GF-D8 (cell line): ENCODE measurements at places on chromosomes 1 and 21.

DNA sequence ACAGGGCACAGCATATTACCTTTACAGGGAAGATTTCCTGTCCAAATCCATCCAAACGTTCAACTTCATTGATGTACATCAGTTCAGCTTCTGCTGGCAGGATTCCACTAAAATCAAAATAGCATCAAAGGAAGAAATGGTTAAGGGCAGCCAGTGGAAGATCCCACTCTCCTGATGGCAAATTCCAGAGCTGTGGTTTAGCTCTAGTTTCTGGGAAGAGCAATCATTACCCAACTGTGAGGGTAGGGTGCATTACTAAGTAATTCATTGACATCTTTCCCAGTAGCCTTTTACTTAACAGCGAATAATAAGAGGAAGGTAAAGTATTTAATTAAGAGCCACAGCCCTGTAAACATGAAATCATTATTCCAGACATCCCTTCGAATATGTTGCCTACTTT, 120.7 kb downstream of the SMYD2 start:
- DNase-seq = no peak

GRCh38 chr1:208511242-208511860, 267.2 kb upstream of the PLXNA2 start:
- no peak for DNase-seq

- no peak for DNase-seq
These were observed 15.3 kb upstream of the KLHDC8A start for GRCh38 chr1:205371871-205372660.

DNA sequence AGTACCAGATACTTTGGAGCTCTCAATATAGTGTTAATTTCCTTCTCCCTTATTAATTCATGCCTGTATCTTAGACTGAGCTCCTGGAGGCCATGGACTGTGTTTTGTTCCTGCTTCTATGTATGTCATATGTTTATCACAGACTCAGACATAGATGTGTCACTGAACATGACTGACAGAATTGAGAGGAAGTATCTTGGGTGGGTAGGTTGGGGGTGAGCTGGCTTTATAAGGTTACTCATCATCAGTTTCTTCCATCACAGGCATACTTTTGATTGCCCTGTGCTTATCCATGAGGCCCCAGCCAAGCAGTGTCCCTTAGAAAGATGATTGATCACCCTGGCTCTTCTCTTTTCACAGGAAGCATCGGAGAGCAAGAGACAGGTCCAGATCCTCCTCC, 5.6 kb upstream of the SH3D21 start:
- DNase-seq = no peak

GRCh38 chr1:231424950-231425805, 3.1 kb upstream of the EGLN1 start:
- no peak for DNase-seq

DNA sequence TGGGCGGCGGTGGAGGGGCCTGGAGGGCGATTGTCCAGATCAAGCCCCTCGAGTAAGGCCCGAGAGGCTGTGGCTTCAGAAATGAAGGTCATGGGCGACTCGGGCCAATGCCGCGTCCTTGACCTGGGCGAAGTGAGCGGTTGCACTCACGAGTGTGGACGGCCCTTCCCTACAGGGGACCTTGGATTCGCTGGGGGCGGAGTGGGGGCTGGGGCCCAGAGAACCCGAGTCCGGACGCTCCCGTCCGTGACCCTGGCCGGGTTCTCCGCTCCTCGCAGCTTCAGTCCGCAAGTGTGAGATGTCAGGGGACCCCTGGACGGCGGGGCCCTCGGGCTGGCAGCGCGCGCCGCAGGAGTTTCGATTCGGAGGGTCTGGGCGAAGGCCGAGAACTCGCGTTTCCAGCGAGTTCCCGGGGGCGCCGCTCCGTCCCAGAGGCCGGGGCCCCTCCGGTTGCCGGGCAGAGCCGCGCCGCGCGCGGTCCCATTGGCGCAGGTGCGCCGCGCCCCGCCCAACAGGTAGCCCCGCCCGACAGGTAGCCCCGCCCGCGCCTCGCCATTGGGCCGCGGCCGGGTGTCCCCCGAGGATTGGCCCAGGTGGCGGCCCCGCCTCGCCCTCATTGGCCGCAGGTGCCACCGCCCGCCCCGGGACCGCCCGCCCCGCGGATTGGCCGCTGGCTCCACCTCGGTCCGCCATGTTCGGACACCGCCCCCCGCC, at the start of gene PRKCZ:
Gene PRKCZ (plus strand): TSS at position 694 of the 714 bp plus-strand sequence. CDS start 220 bp downstream, outside the sequence.
- no peak for DNase-seq

- no peak for DNase-seq
These were observed 357.2 kb downstream of the RGS7 start for GRCh38 chr1:240999826-241000225.

GRCh38 chr1:118979754-118980575, 8.2 kb downstream of the TBX15 start:
- no peak for DNase-seq

GRCh38 chr1:24972221-24972914, 42.3 kb upstream of the RUNX3 start:
- no peak for DNase-seq

GRCh38 chr1:200907611-200908097, 13.0 kb downstream of the INAVA start:
- peak; percentile 95 for DNase-seq

GRCh38 chr1:172117800-172118199, 276.5 kb downstream of the DNM3 start:
- no peak for DNase-seq

DNA sequence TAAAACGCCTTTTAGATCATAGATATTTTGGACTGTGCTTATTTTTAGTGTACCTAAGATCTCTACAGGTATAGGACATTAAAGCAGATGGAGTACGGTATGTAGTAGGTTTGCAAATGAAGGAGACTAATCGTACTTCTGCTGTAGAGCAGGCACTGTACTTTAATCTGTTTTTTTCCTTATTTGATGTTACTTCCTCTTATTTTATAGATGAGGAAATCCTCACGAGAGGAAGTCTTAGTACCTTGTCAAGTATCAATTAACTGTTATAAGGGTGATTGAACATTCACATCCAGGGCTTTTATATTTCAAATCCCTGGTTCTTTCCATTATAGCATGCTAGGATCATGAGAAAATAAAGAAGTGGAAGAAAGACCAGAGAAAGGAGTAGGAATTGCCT, 41.1 kb downstream of the CACHD1 start:
- no peak for DNase-seq

DNA sequence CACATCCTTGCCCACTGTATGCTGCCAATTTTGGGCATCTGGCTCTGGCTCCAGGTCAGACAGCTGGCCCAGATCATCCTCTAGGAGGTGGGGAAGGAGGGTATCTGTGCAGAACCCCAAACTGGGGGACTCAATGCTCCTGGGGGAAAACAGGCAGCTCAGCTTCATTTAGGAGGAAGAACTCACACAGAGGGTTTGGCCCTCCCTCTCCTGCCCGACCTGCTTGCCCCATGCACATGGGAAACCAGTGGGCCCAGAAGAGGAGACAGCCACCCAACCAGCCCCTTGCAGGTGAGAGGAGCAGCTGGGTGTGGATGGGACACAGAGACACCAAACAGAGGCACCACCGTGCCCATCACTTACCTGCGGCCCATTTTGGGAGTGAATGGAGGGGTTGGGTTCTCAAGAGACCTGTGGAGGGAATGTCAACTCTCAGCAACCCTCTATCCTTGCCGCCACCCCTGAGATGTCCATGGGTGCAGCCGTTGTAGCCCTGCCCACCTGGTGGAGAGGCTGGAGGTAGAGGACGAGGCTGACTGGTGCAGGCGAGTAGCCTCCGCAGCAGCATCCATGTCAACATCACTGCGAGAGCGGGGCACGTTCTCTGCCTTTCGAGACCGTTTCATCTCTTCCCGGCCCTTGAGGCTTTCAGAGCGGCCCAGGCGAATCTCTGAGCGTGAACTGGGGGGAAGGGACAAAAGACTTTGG, 27.5 kb downstream of the LRRC71 start:
- DNase-seq = no peak

GRCh38 chr1:216896146-216896545, 172.9 kb upstream of the ESRRG start:
- DNase-seq = no peak

- peak; percentile 10 for DNase-seq
These were observed 178.0 kb downstream of the HIVEP3 start for GRCh38 chr1:41740630-41741239.

DNA sequence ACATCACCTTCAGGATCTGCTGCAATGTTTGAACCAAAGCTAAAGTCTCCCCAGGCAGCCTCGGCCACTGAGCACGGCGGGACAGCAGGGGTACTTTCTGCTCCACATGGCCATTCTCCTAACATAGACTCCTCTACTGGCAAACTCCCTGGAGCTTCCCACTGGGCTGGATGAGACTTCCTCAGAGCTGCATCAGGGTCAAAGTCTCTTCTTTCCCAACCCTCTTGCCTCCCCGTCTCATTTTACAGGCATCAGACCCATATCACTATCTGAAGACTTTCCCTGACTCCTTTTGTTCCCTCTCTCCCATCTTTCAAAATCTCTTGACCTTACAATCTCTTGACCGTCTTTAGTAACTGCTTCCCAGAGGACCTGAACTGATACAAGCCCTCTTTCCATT, 42.2 kb upstream of the KIRREL1 start:
- DNase-seq = no peak

DNA sequence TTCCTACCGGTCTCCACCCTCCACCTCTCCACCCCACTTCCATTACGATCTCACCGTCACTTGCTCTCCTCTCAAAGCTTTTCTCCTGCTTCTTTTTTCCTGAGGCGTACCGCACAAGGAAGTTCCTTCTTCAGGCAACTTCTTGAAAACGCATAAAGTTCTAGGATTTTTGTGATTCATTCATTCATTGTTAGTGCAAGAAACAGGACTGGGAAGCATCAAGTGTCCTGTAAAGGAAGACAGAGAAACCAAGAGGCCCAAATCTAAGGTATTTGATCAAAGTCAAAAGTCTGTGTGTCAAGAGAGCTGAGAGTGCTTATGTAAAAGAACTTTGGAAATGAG, 1.3 kb upstream of the RCC2 start:
- DNase-seq = no peak

DNA sequence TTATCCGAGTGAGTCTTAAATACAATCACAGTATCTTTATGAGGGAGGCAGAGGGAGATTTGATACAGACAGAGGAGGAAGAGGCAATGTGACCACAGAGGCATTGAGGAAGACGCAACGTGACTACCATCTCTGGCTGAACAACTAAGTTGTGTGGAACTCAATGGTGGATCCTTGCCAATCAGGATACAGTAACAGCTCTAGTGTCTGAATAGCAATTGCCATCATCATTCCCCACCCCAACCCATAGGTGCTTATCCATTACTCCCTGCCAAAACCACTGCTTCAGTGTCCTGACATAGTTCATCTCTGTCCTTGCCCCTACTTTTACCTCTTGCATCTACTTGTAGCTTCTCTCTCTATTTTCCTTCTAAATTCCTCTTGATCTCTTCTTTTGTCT, 20.5 kb upstream of the RHBDL2 start:
- no peak for DNase-seq
